ENCODE measurements at places on chromosomes 12 and 14.

DNA sequence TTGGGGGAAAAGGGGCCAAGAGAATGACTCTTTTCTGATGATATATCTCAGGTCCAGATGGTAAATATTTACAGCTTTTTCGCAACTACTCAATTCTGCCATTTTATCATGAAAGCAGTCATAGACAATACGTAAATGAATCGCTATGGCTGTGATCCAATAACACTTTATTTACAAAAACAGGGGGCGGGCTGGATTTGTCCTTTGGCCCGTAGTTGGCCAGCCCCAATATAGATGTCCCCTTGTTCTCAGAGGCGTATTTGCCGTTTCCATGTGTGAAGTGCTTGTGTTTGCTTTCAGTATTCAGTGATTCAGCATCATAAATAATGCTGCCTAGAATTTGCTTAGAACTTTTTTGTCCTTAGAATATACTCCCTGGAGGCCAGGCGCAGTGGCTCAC lies 77.2 kb downstream of the CCDC92 start:
- DNase-seq: no peak

DNA sequence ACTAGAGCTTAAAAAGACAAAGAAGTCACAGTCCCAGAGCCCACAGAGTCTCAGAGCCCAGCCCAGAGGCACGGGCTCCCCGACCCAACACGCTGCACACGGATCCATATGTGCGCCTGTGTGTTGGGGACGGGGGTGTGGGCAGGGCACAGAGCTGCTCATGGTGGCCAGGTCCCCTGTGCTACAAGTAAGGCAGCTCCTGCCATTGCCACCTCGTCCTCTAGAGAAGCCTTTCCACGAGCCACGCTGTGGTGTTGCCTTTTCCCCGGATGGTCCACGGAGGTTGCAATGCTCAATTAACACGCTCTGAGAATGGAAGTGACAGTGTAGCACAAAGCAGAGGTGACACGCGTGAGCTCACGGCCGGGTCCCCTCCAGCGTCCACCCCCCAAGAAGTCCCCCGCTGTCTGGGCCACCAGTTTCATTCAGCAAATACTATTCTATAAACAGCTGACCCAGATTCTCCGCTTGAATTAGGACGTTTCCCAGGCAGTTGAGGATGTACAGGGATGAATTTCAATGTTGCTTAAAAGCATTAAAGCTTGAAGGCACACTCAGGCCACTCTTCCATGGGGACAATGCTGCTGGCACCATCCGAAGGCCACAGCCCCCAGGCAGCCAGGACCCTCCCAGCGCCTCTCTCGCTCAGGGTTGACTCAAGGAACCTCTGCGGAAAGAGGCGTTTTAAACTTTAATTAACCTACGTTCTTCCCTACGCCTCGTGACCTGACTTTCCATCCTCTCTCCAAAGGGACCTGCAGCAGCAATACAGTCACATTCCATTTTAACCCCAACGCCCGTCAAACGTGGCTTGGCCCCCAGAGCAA lies 22.7 kb upstream of the EIF5 start:
- DNase-seq: no peak

DNA sequence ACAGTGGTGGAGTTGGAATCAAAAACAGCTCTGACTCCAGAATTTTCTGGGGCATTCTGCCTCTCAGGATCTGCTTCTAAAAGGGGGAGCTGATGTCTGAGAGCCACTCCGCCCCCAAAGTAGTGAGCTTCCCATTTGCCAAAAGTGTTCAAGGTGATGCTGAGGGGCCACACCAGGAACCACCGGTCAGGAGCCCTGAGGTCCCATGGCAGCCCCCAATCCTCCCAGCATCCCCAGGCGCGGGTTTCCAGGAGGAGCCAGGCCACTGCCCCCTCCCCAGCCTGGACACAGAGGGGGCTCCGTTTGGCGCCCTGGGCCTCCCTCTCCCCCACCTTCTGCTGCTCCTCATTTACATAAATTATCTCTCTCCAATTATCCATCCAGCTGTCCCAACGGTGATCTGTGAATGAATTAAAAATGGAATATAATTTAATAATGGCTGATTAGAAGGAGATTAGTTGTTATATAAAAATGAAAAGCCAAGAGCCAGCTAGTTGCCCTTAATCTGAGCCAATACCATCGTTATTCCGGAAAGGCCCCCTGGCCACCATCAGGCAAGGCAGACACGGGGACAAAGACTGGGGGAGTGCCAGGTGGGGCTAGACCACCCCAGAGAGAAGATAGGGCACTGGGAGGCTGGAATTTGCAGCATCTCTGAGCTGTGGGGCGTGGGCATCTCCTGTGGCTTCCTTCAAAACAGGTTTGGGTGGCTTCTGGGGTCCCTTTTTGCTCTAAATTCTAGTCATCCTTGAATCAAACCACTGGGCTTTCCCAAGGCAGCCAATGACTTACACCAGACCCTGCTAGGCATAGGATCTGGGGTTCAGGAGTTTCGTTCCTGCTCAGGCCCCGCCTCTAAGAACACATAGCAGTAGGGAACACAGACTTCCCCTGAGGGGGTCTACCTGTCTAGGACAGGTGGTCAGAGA lies 19.7 kb upstream of the VSX2 start:
- no peak for DNase-seq

DNA sequence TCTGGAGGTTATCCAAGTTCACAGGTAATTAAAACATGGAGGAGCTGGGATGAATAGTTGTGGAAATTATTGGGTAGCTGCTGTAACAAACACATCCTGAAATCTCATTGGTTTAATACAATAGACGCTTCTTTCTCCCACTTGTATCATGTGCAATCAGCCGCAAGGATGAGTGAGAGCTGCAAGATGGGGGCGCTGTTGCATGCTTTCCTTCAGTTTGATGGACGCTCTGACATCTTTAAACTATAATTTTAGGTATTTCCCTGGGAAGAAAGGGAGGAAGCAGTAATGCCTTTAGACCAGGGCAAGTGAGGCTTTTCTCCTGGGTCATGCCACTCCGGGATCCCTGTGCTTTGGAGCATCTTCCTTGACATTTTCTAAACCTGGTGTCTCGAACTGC lies 178.7 kb downstream of the PAWR start:
- DNase-seq: no peak

DNA sequence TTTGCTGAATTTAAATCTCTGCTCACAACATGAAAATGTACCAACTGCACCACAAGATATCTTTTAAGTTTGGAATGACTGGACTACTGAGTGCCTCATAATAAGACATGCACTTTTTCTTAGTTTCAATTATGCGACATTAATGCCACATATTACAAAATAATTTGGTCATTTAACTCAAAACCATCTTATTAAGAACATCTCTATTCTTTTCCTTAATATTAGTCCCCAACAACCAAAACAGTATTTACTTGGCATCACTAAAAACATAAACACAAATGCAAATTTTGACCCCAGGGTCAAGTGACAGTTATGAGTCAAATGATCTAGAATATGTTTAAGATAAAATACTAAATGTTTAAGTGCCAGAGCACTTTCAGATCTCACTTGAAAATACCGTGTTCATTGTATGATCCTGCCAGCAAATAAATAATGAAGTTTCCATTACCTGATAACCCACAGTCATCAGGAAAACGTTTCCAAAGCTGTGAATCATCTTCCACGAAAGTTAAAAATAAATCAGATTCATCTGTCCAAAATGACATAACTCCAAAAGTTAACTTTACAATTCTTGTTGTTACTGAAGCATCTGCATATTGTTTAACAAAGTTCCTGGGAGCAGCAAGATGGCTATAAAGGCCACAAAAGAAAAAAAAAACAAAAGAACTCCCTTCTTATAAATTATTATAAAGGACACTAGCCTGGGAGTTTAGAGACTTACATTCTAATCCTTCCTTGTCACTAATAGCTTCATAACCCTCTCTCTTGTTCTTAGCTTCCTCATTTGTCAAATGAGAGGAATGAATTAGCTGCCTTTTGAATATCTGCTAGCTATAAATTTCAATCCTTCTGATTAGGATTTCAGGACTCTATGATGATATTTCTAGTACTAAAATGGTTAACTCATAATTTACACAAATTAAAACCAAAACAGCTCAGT lies 30.5 kb upstream of the AP4S1 start:
- no peak for DNase-seq

DNA sequence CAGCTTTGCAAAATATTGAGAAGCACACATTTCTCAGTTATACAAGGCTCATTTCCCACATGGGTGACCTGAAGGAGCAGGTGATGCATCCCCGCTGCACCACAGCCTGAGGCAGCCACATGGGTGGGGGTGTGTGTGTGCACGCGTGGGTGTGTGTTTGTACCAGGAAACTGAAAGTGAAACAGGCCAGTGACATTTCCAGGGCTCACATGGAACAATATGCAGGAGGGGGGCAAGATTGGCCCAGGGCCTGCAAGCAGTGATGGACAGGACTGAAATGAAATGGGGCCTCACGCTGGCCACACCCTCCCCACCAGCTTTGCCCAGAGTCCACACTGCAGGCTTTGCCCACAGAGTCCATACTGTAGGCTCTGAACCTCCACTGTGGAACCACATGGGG lies 154.2 kb upstream of the PARP11 start:
- DNase-seq: peak; percentile 14

DNA sequence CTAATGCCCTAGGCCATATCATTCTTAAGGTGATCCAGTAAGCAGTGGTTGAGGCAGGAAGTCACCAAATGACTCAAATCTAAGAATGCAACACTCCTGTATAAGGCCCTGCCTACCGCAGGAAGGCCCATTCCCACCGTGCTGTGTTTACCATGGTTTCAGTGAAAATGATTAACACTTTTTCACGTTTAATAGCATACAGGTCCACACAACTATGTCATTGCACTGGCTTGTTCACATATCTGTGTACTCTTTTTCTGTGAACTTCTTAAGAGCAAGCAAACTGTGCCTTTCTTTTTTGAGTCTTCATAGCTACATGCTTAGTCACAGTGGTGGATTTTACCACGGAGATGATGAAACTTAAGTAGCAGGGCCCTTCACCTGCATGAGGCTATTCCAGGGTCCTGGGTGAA lies 214.9 kb downstream of the CNTN1 start:
- DNase-seq: no peak

DNA sequence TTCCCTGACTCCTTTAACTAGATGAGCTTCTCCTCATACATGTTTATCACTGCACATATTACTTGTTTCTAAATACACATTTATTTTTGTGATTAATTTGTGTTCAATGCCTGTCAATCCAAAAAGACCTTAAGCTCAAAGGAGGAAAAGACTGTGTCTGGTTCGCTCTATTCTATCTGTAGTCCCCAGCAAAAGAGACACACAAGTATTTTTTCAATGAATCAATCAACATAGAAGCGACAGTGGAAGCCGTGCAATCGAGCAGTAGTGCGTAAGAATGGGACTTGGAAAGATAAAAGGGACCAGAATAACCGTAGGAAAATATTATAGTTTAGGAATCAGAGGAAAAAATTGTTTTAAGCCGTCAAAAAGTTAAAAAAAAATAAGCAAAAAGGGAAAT lies 951 bp downstream of the WDHD1 start:
- no peak for DNase-seq

- DNase-seq: no peak
These were observed 8.3 kb downstream of the BMAL2 start for GRCh38 chr12:27340971-27341370.

- DNase-seq: no peak
These were observed 108.4 kb upstream of the EGLN3 start for GRCh38 chr14:34059037-34059924.

DNA sequence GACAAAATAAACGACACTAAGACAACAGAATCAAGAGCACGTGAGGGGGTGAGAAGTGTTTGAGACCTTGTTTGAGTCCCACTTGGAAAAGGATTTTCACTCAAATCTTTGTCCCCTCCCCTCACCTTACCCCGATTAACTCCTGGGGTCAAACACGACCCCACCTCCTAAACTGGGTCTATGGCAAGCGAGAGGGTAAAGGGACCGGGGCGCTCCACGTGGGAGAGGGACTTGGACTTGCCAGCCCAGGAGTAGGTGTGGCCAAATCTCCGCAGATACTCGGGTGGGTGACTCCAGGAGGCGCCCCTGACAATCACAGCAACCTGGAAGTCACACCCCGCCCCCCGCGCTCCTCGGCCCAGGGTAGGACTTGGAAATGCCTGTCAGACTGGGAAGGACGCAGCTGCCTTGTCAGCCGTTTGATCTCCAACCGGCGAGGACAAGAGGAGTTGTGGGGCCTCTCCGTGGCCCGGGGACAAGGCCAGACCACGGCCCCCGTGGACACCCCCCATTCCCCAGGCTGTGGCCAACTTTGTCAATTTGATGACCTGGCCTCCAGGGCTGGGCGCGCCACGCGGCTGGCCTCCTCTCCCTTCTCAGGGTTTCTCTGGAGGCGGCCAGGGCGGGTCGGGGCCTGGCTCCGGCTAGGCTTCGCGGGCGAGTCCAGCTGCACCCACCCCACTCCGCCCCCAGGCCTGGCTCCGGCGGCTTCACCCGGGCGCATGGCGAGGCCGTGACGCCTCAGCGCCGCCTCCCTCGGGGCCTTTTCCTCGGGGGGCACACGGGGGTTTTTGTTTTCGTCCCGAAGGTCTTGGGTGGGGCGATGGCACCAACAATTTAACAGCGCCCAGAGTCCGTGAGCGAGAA lies 1.1 kb upstream of the BCL11B start:
- no peak for DNase-seq

DNA sequence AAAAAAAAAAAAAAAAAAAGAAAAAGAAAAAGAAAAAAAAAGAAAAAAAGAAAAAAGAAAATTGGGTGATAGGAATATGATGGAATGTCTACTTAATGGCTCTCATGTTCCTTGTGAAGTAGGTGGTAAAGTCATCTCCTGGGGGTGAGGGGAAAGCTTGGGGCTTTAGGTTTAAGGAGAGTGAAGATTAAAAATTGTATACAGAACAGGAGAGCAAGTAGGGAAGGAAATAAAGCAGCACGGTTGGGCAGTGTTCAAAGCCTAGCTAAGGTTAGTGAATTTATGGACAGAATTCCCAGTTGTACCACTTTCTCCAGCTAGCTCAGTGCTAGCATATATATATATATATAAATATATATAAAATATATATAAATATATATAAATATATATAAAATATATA lies 40.0 kb upstream of the SLC2A13 start:
- DNase-seq: no peak

GRCh38 chr14:21299562-21300130 lies 19.8 kb downstream of the RPGRIP1 start:
- no peak for DNase-seq

GRCh38 chr14:101520621-101521472 lies 40.4 kb upstream of the DIO3 start:
- DNase-seq: no peak

DNA sequence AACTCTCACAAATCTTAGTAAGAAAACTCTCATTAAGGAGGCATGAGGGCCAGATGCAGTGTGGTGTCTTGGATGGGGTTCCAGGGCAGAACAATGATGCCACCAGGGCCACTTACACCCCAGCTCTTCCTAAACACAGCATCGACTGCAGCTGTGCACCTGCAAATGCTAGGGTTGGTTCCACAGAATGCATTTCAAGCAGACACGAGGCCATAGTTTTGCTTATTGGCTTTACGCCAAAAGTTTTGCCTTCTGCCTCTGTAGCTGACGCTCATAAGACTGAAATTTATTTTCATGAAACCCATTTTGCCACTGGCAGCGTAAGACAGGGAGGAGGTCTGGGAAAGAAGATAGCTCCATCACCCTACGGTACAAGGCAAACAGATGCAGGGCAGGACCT lies 179.0 kb downstream of the RIMBP2 start:
- no peak for DNase-seq

- DNase-seq: no peak
These were observed 216.5 kb downstream of the PHLDA1 start for GRCh38 chr12:75814851-75815754.

All from stimulated activated naive B cell treated with anti-CD40 and anti-IgM and Interleukin-4, amounts not matched to agents 10 μg/mL and 1 μg/mL and 100 μg/mL, for 72 hours (primary cell).